ENCODE measurements at places on chromosomes 2 and 18.

DNA sequence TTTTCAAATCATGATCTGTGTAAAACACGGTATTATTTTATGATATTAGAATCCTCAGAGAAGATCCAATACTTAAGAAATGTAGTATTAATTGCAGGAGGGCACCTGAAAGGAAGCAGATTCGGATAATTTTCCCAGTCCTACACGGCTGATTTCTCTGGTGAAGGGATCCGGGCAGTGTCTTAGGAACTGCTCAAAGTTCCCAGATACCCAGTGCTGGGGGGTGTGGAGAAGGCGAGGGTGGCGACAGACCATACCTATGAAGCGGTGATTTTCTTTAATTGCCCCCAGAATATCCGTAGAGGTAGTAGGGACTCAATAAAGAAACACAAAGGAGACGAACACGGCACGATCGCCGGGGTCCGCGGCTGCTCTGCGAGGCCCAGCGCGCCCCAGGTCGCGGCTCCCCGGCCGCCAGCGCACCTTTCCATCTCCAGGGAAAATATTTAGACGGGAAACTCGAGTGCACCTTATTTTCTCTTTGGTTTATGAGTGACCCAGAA is 1.4 kb upstream of the SOX11 start:
- DNase-seq: no peak

DNA sequence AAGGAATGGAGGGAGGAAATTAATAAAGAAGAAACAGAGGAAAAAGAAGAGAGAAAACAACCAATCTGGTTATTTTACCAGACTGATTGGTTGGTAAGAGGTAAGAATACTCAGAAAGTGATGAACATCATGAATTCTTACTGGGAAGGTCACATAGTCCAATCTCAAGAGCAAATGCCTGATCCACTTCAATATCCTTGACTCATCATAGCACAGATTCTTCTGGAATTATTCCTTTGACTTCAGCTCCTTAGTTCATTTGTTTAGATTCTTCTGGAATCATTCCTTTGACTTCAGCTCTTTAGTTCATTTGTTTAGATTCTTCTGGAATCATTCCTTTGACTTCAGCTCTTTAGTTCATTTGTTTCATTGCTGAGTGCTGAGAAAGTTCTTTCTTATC is 2030.6 kb upstream of the CELF4 start:
- DNase-seq: no peak

DNA sequence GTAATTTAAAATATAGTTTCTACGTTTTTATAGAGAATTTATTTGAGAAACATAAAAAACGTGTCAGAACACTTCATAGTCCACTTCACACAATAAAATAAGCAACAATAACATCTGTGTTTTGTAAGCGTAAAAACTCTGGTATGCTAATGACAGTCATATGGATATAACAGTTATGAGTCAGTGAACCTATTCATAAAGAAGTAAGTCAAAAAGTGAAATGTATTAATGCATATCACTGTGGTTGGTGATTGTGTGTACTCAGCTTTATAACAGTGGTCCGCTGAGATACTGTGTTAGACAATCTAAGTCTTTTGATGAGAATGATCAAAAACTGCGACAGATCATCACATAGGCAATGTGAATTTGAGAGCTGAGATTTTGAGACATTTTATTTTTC is 153.2 kb downstream of the WDR7 start:
- DNase-seq: no peak

GRCh38 chr2:225041851-225042799 is at the start of gene DOCK10:
Gene DOCK10, minus strand, starts transcription at chr2:225042468. Its CDS starts 94 bp downstream, at chr2:225042374.
- DNase-seq: peak; percentile 82

DNA sequence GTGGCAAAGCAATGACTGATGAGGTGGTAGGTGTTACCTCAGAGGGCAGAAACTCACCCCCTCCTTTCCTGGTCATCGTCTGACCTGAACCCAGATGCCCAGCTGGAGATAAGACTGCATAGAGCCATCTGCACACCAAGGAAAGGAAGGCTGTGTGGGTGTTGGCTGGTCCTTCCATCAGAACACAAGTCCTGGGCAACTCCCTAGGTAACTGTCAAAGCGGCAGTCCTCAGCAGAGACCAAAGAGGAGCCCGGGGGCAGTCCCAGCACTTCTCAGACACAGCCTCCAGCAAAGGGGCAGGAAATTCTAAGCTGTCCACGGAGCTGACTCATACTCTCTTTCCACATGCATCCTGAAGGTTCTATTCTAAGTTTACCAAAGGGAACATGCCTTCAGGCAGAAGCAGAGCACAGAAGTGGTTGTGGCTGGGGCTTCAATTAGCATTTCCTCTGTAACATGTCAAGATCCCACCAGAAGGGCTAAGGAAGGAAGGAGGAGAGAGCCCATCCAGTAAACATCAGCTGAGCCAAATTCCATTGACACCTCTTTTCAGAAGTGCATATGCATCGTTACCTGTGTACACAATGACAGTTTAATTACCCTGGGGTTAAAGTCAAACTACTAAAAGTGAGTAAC is 54.7 kb downstream of the SPRED2 start:
- no peak for DNase-seq

DNA sequence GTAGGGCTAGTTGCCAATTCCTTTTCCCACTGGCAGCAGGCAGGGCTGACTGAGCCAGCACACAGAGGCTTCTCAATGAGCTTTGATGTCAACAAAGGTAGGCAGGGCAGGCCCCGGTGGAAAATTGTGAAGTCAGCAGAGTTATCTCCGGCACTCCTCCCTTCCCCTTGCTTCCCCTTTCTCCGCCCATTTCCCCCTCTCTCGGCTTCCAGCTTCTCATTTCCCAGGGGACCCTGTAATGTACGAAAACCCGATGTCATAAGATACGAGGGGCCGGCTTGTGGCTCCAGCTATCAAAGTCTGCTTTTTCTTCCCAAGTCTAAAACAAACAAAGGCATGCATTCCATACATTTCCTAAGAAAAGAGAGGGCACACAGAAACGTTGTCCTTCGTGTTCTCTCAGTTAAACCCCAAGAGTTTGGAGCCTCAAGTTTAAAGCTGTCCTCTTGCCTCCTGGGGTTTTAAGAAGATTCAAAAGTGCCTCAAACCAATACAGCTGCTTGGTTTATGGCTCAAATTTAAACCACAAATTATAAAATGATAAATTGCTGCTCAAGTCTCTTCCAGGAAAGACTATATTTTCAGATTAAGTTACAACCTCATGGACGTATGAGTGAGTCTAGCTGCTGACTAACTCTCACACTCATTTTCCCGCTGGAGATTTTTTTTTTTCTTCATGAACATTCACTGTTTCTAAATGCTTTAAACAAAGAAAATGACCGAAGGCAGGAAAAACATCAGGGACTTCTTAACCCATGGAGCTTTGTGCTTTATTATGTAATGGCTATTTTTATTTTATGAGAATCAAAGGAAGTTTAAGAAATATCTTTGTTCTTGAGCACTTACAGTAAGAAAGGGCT is 27.2 kb upstream of the EML4 start:
- DNase-seq: peak; percentile 50

- DNase-seq: no peak
Measured at GRCh38 chr2:195769975-195770374, 112.9 kb downstream of the SLC39A10 start.

- DNase-seq: no peak
Measured at GRCh38 chr2:68245066-68245465, 7.3 kb downstream of the PPP3R1 start.

- no peak for DNase-seq
Measured at GRCh38 chr2:125456693-125457363, 1199.1 kb upstream of the GYPC start.

DNA sequence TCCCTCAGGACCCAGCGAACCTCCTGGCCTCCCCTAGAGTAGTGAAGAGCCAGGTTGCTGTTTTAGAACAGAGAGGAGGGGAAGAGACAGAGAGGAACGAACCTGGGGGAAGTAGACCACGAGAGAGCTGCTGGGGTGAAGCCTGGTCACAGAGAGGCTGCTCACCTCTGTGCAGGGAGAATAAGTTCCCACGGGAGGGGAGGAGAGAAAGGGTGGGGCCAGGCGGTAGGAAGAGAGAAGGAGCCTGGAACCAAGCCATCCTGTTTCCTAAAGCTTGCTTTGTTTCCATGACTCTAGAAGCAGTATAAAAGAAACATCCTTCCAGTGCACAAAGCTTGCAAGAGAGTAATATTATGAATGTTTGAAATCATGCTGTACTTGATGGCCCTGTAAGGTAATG is 147.9 kb downstream of the MYT1L start:
- no peak for DNase-seq

DNA sequence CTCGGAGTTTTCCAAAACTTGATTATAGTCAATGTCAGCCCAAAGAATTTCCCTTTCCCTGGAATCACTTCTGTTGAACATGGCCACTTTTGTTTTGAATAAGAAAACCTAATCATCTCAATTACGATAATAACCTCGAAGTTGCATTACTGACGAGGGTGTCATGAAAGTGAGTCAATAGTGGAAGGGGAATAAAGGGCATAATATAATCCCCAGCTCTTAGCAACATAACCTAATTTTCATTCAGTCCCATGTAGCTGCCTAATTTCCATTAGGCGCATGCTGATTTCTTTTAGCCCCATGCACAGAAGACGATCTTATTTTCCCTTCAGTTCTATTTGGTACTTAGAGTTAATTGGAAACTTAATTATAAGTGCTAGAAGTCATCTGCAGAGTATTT is 51.1 kb upstream of the RAPH1 start:
- no peak for DNase-seq

DNA sequence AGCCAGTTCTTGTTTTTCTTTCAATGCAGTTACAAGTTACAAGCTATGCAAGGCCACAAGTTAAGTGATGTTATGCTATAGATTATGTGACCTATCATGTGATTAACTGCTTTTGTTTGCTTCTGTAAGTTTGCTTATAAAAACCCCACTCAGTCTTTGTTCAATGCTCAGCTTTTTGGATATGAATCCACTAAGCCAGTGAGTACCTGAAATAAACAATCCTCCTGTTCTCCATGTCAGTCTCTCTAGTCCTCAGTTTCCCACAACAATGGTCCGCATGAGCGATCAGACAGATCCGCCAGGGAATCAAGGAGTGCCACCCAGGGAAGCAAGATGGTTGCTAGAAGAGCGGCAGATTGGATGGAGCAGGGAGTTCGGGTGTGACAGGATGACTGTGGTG is 30.7 kb upstream of the ZNF236 start:
- DNase-seq: no peak

DNA sequence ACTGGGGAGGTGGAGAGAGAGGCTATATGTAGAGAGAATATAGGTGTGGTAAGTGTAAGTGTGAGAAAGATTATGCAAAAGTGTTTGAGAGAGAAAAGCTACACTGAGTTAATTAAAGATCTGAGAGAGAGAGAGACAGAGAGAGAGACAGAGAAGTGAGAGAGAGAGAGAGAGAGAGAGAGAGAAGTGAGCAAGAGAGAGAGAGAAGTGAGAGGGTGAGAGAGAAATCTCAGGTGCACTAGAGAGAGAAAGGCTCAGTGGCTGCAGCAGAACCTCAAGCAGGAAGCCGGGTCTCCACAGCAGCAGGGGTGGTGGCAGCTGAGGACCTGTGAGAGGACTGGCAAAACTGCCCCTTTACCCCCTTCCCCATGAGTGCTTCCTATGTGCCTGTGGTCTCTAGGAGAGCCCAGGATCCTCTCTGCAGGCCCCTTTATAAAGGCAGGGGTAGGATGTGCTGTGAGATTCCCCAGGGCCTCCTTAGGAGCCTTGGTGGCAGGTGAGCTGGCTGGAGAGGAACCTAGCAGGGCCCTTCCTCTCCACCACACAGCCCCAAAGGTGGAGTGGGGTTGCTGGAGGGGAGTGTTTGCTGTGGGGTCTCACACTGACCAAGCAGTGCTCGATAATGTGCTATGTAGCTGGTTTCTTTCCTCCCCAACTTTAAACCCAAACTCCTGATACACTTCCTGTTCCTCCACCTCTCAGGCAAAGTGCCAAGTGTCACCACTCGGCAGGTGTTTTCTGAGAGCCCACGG is 52.6 kb downstream of the SLC4A5 start:
- DNase-seq: peak; percentile 30

DNA sequence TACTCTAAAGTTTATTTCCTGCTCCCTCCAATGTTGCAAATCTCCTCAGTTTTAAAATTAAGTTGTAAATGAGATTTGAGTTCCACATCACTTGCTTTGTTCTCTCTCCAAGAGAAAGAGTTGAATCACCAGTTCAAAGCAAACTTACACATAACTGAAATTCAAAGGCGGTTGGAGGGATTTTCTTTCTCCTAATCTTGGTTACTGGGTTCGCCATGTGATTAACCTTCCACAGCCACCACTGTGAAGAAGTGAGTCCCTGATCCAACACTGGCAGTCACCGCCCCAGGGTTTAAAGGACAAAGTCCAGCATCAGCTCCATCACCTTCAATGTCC is 247.1 kb downstream of the MYCN start:
- no peak for DNase-seq
